ENCODE measurements at places on chromosomes 6 and 20. TPM values are rescaled to one million over a fixed set of nuclear protein-coding genes. Genes with fewer than 3 reads are reported as not detected.

Gene BPIFB3
- not detected for total RNA-seq

Gene C20orf96
- total RNA-seq: 1.0 TPM

Gene PNPLA1
- total RNA-seq: not detected

Gene BMP6
- total RNA-seq: 2.1 TPM

Gene MROH8
- 1.0 TPM for total RNA-seq

Gene UTRN
- total RNA-seq: 149 TPM

Gene REV3L
- 42.3 TPM for total RNA-seq

Gene GSTA1
- total RNA-seq: not detected

Gene SYCP2L
- total RNA-seq: 1.6 TPM

Gene CCDC170
- total RNA-seq: 1.0 TPM

Gene TGM3
- under 0.01 TPM for total RNA-seq

Gene SIRPG
- under 0.01 TPM for total RNA-seq

Gene MLIP
- 27.7 TPM for total RNA-seq

Gene FAM83C
- total RNA-seq: not detected

Gene LTB
- 2.1 TPM for total RNA-seq

Gene SLC16A10
- total RNA-seq: 40.7 TPM

Gene PLG
- total RNA-seq: 2.6 TPM

Gene MBOAT1
- 8.9 TPM for total RNA-seq

Gene GHRH
- total RNA-seq: not detected

Gene ARMC12
- total RNA-seq: 0.52 TPM

Gene KIF6
- 1.0 TPM for total RNA-seq

Gene FHL5
- 2.1 TPM for total RNA-seq

Gene ABHD12
- 29.7 TPM for total RNA-seq

Gene GJA10
- total RNA-seq: not detected

All from skeletal muscle tissue (tissue), 5 donors.